Mucosa of descending colon (tissue), 3 donors: ENCODE measurements at places on chromosomes 4 and X. TPM values are rescaled to one million over a fixed set of nuclear protein-coding genes. Genes with fewer than 3 reads are reported as not detected.
A peak's percentile ranks its signal among the peaks of the same experiment; 100 is the strongest.

- DNase-seq, result no peak
Observed at GRCh38 chr4:107855723-107856122, 31.0 kb downstream of the SGMS2 start.

DNA sequence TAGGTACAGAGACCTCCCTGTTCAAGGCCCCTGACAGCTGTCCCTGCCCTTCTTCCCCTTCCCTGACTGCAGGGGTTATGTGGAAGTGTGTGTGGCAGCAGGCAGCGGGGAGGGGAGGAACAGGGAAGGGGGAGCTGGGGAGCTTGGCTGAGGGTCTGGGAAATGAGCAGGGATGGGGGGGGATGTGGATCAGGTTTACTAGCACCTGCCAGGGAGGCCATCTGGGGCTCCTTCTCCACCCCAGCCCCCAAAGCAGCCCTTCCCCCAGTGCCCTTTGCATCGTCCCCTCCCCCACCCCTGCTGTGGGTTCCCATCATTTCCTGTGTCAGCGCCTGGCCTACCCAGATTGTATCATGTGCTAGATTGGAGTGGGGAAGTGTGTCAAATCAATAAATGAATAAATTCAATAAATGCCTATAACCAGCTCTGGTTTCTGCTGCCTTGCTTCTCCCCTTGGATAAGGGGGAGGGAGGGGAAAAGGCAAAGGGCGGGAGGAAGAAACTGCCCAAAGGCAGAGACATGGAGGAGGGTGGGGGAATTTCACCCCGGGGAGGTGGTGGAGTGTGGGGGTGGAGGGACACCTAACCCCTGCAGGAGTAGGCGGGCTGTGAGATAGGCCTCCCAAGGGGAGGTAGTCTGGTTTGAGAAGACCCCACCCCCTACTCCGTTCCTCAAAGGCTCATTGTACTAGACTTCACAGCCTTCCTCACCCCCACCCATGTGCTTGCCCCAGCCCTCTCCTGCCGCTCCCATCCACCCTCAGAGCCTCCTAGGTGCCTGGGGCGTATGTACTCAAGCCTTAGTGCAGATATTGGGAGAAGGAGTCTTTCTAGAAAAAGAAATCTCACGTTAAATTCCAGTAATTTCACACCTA, 3.2 kb downstream of the CXorf65 start:
- peak; percentile 57 for DNase-seq

DNA sequence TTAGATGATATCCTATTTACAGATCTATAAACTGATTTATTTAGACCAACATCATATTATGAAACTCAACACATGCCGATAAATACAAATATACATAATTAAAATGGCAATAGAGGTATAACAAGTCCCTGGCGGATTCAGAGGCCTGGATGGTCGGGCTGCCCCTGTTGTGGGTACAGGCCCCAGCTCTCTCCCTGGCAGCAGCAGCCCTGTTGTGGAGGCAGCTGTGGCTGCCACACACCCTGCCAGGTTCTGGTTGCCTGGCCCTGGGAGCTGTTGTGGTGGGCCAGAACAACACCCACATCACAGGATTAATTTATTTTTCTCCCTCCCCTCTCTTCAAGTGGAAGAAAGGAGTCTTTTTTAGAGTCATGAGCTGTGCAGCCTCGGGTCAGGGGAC, 12.1 kb upstream of the TCEAL2 start:
- no peak for DNase-seq

- no peak for DNase-seq
Observed at GRCh38 chrX:19625612-19626011, 110.3 kb upstream of the MAP3K15 start.

DNA sequence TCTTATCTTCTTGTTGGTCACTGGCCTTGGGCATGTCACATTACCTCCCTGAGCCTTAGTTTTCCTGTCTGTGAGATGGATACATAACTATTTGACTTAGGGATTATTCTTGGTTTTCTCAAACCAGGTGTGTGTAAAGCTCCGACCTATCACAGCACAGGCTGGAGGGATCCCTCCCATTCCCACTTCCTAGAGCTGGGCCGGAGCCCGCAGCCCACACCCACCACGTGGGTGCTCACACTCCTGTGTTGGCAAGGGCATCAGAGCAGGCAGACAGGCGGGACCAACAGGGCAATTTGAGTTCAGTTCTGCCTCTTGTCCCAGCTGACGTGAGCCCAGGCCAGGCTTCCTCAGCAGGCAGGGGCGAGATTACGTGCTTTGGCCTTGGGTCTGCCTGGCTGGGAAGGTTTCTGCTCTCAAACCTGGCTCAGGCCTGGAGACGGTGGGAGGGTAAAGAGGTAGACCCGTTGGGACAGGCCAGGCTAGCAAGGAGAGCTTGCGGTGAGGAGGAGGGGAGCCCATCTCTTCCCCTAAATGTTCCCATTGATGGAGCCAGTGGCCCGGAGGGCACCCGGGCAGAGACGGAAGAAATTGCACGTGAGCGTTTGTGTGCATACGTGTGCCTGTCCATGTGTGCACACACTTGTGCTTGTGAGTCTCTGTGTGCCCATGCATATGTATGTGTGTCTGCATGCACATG, 734 bp upstream of the SH3TC1 start:
- peak; percentile 76 for DNase-seq

- no peak for DNase-seq
Observed at GRCh38 chr4:73776321-73776729, 36.0 kb downstream of the CXCL8 start.

DNA sequence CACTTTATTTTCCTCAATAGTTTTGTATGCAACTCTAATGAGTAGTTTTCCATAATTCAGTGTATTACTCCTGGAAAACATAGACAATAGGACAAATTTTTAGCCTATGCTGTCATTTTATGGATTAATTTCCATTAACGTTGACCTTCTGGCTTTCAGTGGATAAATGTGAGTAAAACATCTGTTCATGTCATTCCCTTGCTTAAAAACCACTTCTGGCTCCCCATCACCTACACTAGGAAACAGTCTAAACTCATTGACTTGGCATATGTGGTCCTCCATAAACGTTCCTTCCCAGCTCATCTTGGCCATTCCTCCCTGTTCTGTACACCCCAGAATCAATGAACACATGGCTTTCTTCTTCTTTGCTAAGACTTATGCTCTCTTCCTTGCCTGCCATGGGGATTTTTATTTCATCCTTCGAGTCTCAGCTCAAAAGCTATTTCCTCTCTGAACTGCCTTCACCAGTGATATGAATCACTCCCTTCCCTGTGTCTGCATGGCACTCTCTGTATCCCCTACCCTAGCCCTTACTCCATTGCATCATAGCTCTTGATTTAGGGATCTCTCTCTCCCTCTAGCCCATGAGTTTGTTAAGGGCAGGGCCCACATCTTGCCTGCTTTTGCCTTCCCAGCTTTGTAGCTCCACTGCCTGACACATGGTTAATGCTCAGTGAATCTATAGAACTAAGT, 34.8 kb downstream of the DOCK11 start:
- DNase-seq, result no peak

CT83 gene
- total RNA-seq, result not detected

CCNQ gene
- total RNA-seq, result 13.1 TPM
